Neural cell (in vitro differentiated cells): ENCODE measurements at places on chromosomes 13 and 19. TPM values are rescaled to one million over a fixed set of nuclear protein-coding genes. Genes with fewer than 3 reads are reported as not detected.

The RHPN2 gene
- polyA plus RNA-seq, result 0.60 and 1.5 TPM in 2 replicates

The KLK3 gene
- polyA plus RNA-seq, result not detected in 2 replicates

The OR10H1 gene
- polyA plus RNA-seq, result not detected in 2 replicates

The NR2C2AP gene
- polyA plus RNA-seq, result 15.1 and 21.6 TPM in 2 replicates

The ALKBH6 gene
- polyA plus RNA-seq, result 45.6 and 63.2 TPM in 2 replicates

The ZNF230 gene
- polyA plus RNA-seq, result 6.7 and 8.4 TPM in 2 replicates

The XRCC1 gene
- 18.6 and 19.0 TPM in 2 replicates for polyA plus RNA-seq

The PRX gene
- 0.20 and 0.36 TPM in 2 replicates for polyA plus RNA-seq

The PSG4 gene
- not detected in 2 replicates for polyA plus RNA-seq

The ZNF345 gene
- 15.4 and 20.9 TPM in 2 replicates for polyA plus RNA-seq

The VSTM1 gene
- polyA plus RNA-seq, result not detected in 2 replicates

The PTPRS gene
- 121 and 144 TPM in 2 replicates for polyA plus RNA-seq

The BCKDHA gene
- polyA plus RNA-seq, result 51.2 and 51.9 TPM in 2 replicates

The CPB2 gene
- not detected in 2 replicates for polyA plus RNA-seq

The CEBPA gene
- polyA plus RNA-seq, result 1.6 and 2.6 TPM in 2 replicates

The DNAAF3 gene
- 0.38 and 2.2 TPM in 2 replicates for polyA plus RNA-seq

The GJB6 gene
- polyA plus RNA-seq, result not detected in 2 replicates

The MLLT1 gene
- 34.0 and 39.3 TPM in 2 replicates for polyA plus RNA-seq

The CD320 gene
- 89.6 and 98.2 TPM in 2 replicates for polyA plus RNA-seq

The LIPE gene
- polyA plus RNA-seq, result 19.1 and 24.7 TPM in 2 replicates

The CEACAM8 gene
- not detected in 2 replicates for polyA plus RNA-seq

The BORCS8 gene
- polyA plus RNA-seq, result 58.8 and 75.6 TPM in 2 replicates

The MUC16 gene
- not detected in 2 replicates for polyA plus RNA-seq

The GJB2 gene
- not detected in 2 replicates for polyA plus RNA-seq

The LGI4 gene
- 0.63 and 3.1 TPM in 2 replicates for polyA plus RNA-seq

The GPR18 gene
- not detected in 2 replicates for polyA plus RNA-seq

The ZNF585A gene
- 25.7 and 26.3 TPM in 2 replicates for polyA plus RNA-seq

The ELAVL1 gene
- polyA plus RNA-seq, result 18.4 and 19.1 TPM in 2 replicates

The LGALS4 gene
- 1.2 and 1.3 TPM in 2 replicates for polyA plus RNA-seq

The FRY gene
- 46.6 and 49.3 TPM in 2 replicates for polyA plus RNA-seq

The BEST2 gene
- polyA plus RNA-seq, result not detected in 2 replicates

The CD70 gene
- not detected in 2 replicates for polyA plus RNA-seq

The PEAK3 gene
- not detected in 2 replicates for polyA plus RNA-seq

The MISP3 gene
- 3.7 and 8.2 TPM in 2 replicates for polyA plus RNA-seq

The LIG1 gene
- polyA plus RNA-seq, result 33.9 and 34.8 TPM in 2 replicates

The LIM2 gene
- not detected in 2 replicates for polyA plus RNA-seq

The ZNF491 gene
- polyA plus RNA-seq, result 26.0 and 29.8 TPM in 2 replicates

The C19orf85 gene
- 0.19 and 3.0 TPM in 2 replicates for polyA plus RNA-seq

The FSTL3 gene
- 3.1 and 6.6 TPM in 2 replicates for polyA plus RNA-seq

The ZNF235 gene
- polyA plus RNA-seq, result 7.0 and 12.6 TPM in 2 replicates

The HRC gene
- 1.0 TPM in 1 of 2 replicates, not detected in the other for polyA plus RNA-seq

The COMP gene
- not detected in 2 replicates for polyA plus RNA-seq

The WASF3 gene
- 44.5 and 49.1 TPM in 2 replicates for polyA plus RNA-seq

The NOTCH3 gene
- polyA plus RNA-seq, result 0.21 and 0.34 TPM in 2 replicates

The ZNF541 gene
- polyA plus RNA-seq, result not detected in 2 replicates

The PROZ gene
- polyA plus RNA-seq, result not detected in 2 replicates

The MEIOSIN gene
- not detected in 2 replicates for polyA plus RNA-seq

The AZU1 gene
- 1.0 and 1.1 TPM in 2 replicates for polyA plus RNA-seq
